ENCODE measurements at places on chromosomes 16 and 17.
A peak's percentile ranks its signal among the peaks of the same experiment; 100 is the strongest.

DNA sequence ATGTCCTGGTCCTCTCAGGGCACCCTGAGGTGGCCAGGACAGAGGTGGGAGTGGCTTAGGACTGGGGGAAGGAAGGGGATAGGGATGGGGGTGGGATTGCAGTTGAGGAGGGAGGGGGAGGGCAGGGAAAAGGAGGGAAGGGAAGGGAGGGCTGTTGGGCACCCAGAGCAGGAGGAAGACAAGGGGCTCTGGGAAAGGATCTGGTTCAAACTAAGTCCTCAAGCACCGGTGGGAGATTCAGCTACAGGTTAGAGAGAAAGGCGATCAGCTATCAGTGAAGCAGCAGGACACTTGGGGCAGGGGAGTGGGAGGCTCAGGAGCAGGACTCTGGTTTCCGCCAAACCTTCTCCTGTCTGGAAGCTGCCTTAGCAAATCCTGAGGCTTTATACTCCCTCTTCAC is 44.6 kb upstream of the ACSM2B start:
- no peak for DNase-seq

DNA sequence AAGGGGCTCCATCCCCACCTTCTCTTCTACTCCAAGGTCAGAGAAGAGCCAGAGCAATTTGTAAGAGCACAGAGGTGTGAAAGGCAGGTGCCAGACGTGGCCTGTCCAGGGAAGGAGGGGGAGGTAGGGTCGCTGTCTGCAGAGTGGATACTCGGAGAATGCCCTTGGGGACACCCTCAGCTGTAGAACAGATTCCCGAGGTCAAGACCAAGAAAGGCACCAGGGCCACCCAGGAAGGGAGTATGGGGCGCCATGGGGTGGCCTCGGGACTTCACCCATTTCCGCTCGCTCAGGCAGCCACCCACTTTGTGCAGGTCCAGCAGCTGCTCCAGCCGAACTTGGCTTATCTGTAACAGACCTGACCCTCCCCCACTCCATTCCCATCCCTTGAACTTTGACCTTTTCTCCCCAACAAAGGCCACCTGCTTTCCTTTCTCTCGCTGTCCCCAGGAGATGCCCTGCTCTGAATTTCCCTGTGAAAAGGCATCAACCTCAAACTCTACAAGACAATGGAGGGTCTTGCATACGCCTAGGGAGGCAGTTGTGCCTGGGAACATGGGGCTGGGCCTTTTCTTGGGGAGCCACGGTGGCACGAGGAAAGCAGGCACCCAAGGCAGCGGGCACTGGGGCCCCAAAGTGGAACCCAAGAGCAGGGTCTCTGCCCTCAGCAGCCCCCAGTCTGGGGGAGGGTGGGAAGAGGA is 11.3 kb upstream of the AXIN2 start:
- no peak for DNase-seq

DNA sequence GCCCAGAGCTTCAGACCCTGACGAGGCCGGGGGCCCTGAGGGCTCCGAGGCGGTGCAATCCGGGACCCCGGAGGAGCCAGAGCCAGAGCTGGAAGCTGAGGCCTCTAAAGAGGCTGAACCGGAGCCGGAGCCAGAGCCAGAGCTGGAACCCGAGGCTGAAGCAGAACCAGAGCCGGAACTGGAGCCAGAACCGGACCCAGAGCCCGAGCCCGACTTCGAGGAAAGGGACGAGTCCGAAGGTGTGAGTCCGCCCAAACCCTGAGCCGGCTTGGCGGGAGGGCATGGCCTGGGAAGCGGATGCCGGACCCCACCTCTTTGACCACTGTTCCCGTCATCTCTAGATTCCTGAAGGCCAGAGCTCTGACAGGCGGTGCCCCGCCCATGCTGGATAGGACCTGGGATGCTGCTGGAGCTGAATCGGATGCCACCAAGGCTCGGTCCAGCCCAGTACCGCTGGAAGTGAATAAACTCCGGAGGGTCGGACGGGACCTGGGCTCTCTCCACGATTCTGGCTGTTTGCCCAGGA is 4.4 kb downstream of the NOL3 start:
- peak; percentile 35 for DNase-seq

GRCh38 chr17:44363613-44364159 is at the start of gene FAM171A2:
TSS of gene FAM171A2 (minus strand) at chr17:44363853. CDS start at chr17:44363714, 139 bp downstream.
- no peak for DNase-seq

DNA sequence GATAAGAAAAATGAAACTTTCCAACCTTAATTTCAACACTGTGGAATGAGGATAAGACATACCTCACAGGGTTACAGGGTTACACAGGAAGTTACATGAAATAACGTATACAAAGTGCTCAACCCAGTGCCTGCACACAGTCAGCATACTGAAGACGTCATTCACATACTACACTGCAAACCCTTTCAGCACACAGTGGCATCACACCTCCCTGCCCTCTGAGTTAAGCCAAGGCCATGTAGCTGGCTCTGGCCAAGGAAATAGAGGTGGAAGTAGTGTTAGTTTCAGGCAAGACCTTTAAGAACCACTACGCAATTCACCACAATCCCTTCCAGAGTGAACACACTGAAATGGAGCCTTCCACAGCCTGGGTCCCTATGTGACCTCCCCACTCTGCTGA is 46.6 kb upstream of the GSG1L start:
- no peak for DNase-seq

Data from right kidney (tissue), 9 donors.